ENCODE measurements at places on chromosomes 4 and X. TPM values are rescaled to one million over a fixed set of nuclear protein-coding genes. Genes with fewer than 3 reads are reported as not detected.
A peak's percentile ranks its signal among the peaks of the same experiment; 100 is the strongest.

- no peaks in the 10 kb centered on the region for H3K36me3 ChIP-seq
- no peaks in the 10 kb centered on the region for H3K27me3 ChIP-seq
- H3K4me1 ChIP-seq, result no peaks in the 10 kb centered on the region
- no peak overlapping the region for H3K27ac ChIP-seq
- no peak overlapping the region for H3K4me3 ChIP-seq
- DNase-seq, result no peak
Observed at GRCh38 chrX:7314425-7314824, 166.5 kb upstream of the PUDP start.

NDP gene
- total RNA-seq, result not detected

GRCh38 chr4:48490680-48491513, 845 bp downstream of the ZAR1 start:
- H3K27ac ChIP-seq, result no peak overlapping the region
- no peak overlapping the region for H3K4me3 ChIP-seq
- H3K4me1 ChIP-seq, result peaks cover 3% of the 10 kb centered on the region
- peaks cover 2% of the 10 kb centered on the region for H3K36me3 ChIP-seq

DNA sequence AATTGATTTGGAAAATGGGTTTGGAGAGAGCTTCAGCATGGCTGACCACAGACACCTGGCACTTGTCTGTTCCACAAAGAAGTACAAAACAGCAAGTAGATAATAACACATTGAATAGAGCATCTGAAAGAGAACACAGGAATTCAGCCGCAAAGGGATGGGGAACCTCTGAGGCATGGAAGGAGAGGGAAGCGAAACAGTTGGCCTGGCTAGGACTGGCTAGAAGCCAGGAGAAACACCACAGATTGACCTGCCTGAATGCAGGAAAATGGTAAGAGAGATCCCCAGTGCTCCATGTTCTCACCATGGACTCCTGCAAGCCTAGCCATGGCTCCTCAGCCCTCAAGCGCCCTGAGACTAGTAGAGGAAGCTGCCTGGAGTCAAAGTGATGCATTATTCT, 169.7 kb upstream of the SH3RF1 start:
- DNase-seq, result peak; percentile 31
- no peak overlapping the region for H3K27ac ChIP-seq
- no peaks in the 10 kb centered on the region for H3K27me3 ChIP-seq
- peaks cover 2% of the 10 kb centered on the region for H3K36me3 ChIP-seq

GRCh38 chr4:5611750-5612149, 96.6 kb downstream of the EVC2 start:
- H3K36me3 ChIP-seq, result peaks cover 20% of the 10 kb centered on the region
- no peak overlapping the region for H3K4me3 ChIP-seq
- no peaks in the 10 kb centered on the region for H3K27me3 ChIP-seq
- no peak overlapping the region for H3K27ac ChIP-seq
- no peaks in the 10 kb centered on the region for H3K4me1 ChIP-seq

CDS1 gene
- 3.8 TPM for total RNA-seq

Measured in astrocyte (in vitro differentiated cells and primary cell).